Hindlimb muscle (tissue), 1 donor: ENCODE measurements at places on chromosomes 1 and 21.

GRCh38 chr21:45987121-45987711 is 5.6 kb downstream of the COL6A1 start:
- DNase-seq, result no peak

GRCh38 chr1:156419854-156420204 is 50.8 kb downstream of the RHBG start:
- no peak for DNase-seq

GRCh38 chr1:178565586-178565985 is 52.7 kb downstream of the TEX35 start:
- no peak for DNase-seq

DNA sequence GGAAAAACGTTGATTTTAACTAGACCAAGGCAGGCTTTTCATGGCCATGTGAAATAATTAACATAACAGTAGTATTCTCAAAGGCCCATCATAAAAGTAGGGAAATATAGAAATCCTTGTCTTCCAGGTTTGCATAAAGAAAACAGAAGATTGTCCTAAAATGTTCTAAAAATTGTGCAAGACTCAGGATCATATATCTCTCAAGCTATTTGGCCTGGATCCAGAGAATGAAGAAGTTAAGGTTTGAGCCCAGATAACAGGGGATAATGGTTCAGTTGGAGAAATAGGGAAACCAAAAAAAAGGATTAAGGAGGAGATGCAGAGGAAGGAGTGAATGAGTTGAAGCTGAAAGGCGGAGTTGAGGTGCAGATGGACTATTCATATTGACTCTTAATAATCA is 555.5 kb upstream of the NR5A2 start:
- DNase-seq, result no peak

- peak; percentile 56 for DNase-seq
These were observed 27.2 kb upstream of the EPS8L3 start for GRCh38 chr1:109790735-109791494.

- no peak for DNase-seq
These were observed 1489.1 kb downstream of the BRINP3 start for GRCh38 chr1:188988589-188988988.

DNA sequence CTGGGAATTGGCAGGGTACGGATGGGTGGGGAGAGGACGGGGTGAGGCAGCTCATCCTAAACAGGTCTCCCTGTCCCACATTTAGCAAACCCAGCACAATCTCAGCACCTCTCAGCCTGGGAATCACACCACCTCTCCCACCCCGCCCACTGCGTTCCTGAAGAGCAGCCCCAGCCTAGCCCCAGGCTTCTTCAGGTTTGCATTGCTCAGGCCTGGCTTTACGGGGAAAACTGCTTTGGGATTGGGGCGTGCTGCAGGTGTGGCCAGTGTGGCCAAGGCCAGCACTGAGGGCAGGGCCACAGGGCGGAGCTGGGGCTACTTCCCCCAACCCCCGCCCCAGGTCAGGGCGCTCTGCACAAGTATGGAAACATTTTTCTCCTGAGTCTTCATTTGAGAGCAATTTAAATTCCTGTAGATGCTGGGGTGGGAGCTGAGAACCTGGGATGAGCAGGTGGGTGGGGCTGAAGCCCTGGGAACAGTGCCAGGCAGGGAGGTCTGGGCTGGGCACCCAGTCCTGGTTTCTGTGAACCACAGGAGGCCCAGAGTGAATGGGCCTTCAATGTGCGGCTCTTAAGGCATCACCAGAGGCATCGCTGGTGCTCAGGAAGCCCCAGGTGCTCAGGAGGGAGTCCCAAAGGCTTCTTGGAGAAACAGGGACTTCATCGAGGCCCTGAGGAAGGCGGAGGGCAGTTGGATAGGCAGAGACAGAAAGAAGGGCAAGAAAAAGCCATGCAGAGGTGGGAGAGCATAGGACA is 24.1 kb downstream of the TNNT2 start:
- DNase-seq, result no peak

DNA sequence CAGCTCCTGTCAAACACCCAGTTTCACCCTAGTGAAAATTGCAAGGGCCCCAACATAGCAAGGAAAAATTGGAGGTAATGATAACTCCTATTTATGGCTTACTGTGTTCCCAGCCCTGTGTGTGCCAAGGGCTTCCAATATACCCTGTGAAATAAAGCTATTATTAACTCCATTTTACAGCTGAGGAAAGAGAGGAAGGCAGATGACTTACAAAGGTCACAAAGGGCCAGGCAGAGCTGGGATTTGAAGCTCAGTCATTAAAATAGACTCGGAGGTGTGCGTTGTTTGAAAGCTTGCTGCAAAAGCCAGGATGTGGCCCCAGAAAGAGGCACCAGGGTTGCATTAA is 20.2 kb upstream of the SDC3 start:
- DNase-seq, result no peak

DNA sequence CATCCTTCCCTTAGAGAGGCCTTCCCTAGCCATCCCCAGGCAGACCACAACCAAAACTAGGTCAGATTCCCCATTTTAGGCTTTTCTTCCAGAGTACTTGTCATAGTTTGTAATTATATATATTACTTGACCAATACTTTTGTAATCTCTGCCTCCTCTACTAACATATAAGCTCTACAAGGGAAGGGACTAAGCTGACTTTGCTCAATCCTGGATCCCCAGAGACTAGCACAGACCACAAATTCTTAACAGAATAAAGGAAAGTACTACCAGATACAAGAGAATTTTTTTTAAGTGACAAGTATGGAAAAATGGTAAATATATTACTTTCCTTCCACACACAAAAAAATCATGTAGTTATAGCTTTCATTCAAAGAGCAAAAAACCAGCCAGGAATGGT is 2.0 kb downstream of the ZMYM6 start:
- no peak for DNase-seq

GRCh38 chr1:116449578-116449977 is 76.5 kb downstream of the ATP1A1 start:
- no peak for DNase-seq
